Femur (tissue), 1 donor: ENCODE measurements at places on chromosomes 13 and 19.

- peak; percentile 98 for DNase-seq
Measured at GRCh38 chr19:53196777-53197396, 3.7 kb upstream of the ZNF665 start.

DNA sequence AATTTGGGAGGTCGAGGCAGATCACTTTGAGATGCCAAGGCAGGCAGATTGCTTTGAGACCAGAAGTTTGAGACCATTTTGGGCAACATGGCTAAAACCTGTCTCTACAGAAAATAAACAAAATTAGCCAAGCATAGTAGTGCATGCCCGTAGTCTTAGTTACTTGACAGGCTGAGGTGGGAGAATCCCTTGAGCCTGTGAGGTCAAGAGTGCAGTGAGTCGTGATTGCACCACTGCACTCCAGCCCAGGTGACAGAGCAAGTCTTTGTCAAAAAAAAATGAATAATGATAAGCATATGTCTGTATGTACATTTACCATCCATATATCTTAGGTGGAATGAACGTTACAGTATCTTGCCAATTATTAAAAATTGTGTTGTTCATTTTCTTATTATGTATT, 2447.7 kb downstream of the PCDH9 start:
- no peak for DNase-seq

DNA sequence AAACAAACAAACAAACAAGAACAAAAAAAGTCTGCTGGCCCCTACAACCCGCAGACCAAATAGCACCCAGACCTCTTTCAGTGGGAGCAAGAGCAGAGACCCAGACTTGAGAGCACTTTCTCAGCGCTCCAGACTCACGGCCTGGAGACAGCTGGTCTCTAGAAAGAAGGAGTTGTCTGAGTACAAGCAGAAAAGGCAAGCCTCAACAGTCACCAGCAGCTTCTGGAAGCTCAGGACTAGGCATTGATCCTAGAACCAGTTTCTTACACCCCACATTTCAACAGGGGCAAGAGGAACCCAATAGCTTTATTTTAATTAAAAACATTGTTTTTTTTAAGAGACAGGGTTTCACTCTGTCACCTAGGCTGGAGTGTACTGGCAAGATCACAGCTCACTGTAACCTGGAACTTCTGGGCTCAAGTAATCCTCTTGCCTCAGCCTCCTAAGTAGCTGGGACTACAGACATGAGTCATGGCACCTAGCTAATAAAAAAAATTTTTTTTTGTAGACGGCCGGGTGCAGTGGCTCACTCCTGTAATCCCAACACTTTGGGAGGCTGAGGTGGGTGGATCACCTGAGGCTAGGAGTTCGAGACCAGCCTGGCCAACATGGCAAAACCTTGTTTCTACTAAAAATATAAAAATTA, 30.4 kb downstream of the RASL11A start:
- no peak for DNase-seq

DNA sequence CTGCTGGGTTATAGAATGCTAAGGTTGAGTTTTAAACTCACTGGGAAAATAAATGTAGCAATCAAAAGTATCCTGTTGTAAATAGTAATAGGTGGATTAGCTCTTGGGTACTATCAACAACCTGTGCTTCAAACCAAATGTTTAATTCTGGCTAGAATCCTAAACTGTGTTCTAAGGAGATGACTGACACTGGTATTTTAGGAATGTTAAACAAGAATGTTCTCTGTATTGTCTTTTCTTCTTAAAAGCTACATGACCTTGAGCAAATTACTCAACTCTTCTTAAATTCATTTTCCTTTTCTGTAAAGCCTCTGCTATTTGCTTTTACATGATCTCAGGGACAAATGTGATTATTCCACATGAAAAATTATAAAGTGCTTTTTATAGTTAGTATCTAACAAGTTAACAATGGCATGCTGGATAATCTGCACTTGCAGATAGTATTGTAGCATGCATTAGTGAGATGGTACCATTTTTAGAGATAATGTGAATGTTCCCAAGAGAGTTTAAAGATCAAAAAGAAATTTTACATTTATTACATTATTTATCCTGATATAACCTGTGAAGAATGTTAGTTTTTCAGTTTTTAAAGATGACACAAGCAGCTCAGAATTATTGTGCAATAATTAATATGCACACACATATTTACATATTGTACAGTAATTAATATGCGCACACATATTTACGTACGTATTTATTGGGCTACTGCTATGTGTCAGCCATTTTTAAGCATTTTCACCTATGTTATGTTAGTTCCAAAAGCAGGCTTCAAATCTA, 13.6 kb upstream of the EPSTI1 start:
- DNase-seq = no peak

GRCh38 chr13:51688937-51689662, 104.8 kb downstream of the WDFY2 start:
- no peak for DNase-seq

DNA sequence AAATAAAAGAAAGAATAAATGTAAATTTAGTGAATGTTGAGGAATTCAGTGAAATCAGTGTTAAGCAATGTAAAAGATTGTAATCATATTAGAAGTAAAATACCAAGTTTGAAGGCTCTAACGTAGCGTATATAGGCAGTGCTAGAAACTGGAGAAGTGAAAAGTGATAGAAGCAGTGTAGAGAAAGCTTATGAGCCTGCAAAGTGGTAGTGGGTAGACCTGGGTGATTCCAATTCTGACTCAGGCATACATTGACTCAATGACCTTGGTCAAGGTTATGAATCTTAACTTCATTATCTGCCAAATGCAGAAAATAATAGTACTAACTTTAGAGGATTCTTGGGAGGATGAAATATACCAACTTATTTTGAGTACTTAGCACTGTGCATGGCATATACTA, 4.1 kb downstream of the SLC10A2 start:
- DNase-seq = no peak

DNA sequence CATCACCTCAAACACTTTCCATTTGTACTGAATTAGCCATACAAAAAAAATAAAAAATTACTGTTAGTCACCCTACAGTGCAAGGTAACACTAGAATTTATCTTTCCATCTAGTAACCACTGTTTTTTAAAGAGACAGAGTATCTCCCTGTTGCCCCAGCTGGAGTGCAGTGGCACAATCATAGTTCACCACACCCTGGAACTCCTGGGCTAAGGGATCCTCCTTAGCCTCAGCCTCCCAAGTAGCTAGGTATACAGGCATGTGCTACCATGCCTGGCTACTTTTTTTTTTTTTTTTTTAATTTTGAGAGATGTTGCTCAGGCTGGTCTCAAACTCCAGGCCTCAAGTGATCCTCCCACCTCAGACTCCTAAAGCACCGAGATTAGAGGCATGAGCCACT, 17.9 kb downstream of the ANKRD10 start:
- DNase-seq = no peak

- no peak for DNase-seq
Measured at GRCh38 chr13:39035204-39035603, 2.7 kb downstream of the PROSER1 start.

- no peak for DNase-seq
Measured at GRCh38 chr13:110758195-110758805, 44.8 kb downstream of the ING1 start.

DNA sequence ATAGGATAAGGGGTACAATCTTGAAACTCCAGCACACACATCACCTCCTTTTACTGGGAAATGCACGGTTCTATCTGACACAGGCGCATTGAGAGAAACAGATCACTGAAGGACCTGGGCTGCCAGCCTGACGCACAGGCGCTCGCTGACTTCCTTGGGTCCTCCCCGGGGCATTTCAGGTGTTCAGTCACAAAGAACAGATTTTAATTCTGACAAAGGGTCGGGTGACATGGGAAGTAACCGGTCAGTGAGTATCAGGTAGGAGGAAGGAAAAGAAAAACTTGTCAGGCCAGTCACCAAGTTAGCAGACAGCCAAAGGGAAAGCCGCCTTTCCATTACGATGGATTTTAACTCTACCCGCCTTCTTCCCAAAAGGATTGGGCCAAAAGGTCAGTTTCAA, 39.6 kb downstream of the INSR start:
- no peak for DNase-seq

GRCh38 chr13:108974686-108975085, 345.3 kb downstream of the MYO16 start:
- DNase-seq = no peak

- DNase-seq = no peak
Measured at GRCh38 chr19:27765912-27766725, 1446.8 kb downstream of the UQCRFS1 start.

DNA sequence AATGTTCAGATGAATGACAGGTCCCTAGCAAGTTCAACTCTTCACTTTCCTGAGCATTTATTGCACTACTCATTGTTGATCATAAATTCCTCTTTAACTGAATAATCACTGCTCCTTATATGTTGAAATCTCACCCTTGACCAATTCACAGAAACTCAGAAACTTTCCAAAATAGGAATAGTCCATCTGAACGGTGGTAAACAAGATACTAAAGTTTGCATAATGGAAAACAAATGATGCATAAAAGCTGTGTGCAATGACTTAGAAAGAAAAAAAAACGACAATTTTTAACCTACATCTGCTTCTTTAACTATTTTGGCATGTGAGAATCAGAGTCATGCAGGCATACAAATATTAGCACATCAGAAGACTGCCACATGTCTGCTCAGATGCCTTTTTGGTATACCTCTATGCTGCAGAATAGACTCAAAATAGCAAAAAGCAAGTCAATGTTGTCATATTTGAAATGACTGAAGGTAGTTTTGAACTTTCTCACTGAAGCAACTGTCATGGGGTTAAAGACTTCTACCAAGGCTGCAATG, 34.8 kb downstream of the SLC10A2 start:
- no peak for DNase-seq

GRCh38 chr19:3398900-3399278, 32.5 kb downstream of the NFIC start:
- DNase-seq = no peak

GRCh38 chr13:33775339-33776108, 42.4 kb upstream of the RFC3 start:
- DNase-seq = no peak

- DNase-seq = no peak
Measured at GRCh38 chr19:58417071-58417470, 8.6 kb downstream of the ZNF584 start.

DNA sequence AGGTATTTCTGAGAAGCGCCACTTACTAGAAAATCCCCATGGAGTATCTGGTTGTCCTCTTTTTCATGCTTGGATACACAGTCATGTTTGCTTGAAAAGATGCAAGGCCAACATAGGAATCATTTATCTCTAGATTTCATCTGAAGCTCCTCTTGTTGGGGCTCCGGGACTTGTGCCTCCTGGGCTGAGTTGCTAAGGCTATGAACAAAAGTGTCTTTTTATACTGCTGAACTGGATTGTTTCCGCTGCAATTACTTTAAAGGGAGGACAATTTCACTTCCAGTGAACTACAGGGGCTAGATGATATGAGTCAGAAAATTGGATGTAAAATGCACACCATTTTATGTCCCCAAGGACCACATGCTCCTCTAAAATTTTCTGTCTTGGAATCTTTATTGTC, 114.1 kb downstream of the TNFSF13B start:
- no peak for DNase-seq

- DNase-seq = no peak
Measured at GRCh38 chr19:906480-906879, 6.5 kb downstream of the R3HDM4 start.

GRCh38 chr19:6654347-6655310, 15.3 kb downstream of the TNFSF14 start:
- DNase-seq = no peak

GRCh38 chr13:32121316-32121715, 89.7 kb downstream of the FRY start:
- DNase-seq = no peak

DNA sequence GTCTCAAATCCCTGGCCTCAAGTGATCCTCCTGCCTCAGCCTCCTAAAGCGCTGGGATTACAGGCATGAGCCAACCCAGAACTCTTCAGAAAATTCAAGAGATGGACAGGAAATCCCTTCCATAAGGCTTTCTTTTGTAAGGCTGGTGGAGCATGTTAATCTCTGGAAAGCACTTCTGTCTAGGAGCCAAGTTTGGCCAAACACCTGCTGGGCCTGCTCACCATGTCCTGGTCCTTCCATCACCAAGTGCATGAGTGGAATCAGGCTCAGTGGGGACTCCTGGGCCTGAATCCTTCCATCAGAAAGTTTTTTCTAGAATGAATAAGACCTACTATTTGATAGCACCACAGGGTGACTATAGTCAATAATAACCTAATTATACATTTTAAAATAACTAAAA, 148.0 kb downstream of the DCLK1 start:
- no peak for DNase-seq
